Activated T-cell treated with anti-CD3 and anti-CD28 coated beads, Interleukin-2, amount 50 U/mL, for 72 hours (primary cell): ENCODE measurements at places on chromosomes 5 and 9.

DNA sequence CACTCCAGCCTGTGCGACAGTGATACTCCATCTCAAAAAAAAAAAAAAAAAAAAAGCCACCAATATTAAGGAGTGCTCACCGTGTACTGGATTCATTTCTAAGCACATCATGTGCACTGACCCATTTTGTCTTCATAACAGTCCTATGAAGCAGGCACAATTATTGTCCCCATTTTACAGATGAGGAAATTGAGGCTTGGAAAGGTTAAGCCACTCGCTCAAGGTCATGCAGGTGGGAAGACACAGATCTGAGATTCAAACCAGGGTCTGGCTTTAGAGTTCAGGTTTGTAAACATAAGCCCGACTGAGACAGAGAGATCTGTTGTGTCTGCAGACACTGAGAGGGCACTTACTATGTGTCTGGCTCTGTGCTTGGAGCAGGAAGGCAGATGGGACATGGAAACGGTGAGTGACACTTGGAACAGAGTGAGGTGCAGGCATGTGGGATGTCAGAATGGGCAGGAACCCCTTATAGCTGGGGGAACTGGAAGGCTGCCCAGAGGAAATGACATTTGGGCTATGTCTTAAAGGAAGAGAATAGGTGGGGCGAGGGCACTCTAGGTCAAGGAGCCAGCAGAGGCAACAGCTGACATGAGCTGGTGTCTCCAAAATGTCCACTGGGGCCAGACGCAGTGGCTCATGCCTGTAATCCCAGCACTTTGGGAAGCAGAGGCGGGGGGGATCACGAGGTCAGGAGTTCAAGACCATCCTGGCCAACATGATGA, 69.9 kb downstream of the STK10 start:
- no peak for DNase-seq

GRCh38 chr9:77016526-77017504, 2.6 kb upstream of the FOXB2 start:
- DNase-seq = no peak

DNA sequence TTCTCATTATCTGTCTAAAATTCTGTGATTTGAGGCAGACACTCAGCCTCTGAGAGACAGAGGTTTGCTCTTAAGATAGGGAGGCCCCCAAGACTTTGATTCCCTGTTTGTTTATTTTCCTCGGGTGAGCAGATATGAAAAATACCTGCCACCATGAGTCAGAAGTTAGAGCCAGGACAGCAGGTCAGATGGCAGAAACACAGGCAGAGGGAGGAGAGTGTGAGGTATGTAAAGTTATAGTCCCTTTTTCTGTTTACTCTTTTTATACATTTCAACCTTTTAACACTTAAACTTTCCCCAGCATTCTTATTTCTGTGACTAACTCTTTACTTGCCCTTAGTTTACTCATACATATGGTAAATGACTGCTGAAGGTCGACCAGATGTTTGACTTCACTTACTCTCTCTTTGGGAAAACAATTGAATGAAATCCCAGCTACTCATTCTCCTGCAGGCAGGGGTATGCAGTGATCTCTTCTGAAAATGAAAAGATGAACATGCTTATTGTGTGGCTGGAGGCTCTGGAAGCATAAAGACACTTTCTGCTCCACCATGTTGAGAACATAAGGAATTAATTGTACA, 383.8 kb downstream of the NTRK2 start:
- DNase-seq = no peak

DNA sequence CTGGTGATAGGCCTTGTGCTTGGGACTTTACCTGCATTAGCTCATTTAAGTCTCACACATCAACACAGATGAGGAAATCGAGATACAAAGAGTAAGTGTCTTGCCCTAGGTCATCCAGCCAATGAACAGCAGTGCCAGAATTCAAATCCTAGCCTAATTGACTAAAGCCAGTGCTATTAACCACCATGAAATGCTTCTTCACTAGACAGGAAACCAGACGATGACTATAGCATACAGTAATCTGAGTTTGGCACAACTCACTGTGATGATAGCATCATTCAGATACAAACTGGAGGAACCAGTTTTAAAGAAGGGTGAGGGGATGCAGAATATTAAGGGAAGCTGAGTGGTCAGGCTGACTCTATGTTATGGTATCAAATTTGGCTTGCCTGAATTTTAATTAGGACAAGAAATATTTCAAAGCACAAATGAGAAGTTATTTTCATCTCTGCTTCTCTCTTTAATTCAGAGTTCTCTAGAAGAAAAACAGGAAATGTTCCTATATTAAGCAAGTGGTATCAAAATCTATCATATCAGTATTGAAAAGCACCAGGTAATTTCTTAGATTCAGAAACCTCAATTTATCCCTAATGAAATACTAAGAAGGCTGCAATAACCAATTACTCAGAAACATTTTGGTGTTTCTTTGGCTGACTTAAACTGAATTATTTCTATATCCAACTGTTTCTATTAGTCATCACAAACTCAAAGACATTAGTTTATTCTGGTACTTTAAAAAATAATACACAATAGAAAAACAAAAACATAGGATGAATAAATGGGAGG, 147.0 kb upstream of the RASA1 start:
- peak; percentile 24 for DNase-seq

DNA sequence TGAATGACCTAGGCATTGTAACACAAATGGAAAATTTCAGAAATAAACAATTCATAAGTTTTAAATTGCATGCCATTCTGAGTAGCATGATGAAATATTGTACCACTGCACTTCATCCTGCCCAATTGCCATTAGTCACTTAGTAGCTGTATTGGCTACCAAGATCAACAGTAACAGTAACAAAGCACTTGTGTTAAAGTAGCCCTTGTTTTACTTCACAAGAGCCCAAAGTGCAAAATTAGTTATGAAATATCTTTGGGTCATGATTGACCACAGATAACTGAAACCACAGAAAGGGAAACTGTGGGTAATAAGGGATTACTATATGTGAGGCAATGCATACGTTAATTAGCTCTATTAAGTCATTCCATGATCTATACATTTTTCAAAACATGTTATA, 33.3 kb upstream of the RORB start:
- no peak for DNase-seq

- DNase-seq = no peak
These were observed 163.7 kb upstream of the KIF2A start for GRCh38 chr5:62142351-62142750.

DNA sequence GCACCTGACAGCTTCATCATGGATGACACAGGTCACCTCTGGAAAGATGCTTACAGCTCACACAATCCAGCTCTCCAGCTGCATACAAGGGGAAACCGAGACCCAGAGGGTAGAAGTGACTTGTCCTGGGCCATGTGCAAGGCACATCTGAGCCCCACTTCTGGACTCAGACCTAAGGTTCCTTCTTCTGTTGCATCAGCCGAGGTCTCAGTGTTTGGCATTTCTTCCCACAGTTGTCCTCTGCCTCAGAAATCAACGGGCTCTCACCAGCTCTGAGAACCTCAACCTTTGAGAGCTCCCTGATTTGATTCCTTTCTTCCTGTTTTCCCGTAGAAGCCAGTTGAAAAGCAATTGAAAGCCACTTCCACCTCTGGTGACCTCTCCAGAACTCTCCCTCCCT, 38.7 kb upstream of the COL15A1 start:
- no peak for DNase-seq

GRCh38 chr5:142063878-142064331, 44.7 kb upstream of the NDFIP1 start:
- peak; percentile 51 for DNase-seq

GRCh38 chr9:17509151-17509550, 69.7 kb upstream of the SH3GL2 start:
- no peak for DNase-seq

DNA sequence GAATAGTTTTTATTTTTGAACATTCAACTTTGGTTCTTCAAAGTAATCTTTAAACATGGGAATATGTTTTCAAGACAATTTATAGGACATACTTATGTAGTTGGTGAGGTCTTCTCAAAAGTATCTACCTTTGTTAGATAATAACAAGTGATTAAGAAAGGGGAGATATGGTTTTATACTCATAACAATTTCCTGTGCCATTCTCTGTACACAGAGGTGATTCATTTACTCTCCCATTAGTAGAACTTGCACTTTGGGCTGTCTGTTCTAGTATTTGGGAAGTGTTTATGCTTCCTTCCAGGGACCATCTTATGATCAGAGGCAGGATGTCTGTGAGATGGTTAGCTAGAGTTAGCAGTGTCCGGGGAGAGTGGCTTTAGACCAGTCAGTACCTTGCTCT, 15.2 kb downstream of the LSM11 start:
- no peak for DNase-seq

GRCh38 chr5:36357391-36357975, 55.8 kb upstream of the RANBP3L start:
- no peak for DNase-seq

DNA sequence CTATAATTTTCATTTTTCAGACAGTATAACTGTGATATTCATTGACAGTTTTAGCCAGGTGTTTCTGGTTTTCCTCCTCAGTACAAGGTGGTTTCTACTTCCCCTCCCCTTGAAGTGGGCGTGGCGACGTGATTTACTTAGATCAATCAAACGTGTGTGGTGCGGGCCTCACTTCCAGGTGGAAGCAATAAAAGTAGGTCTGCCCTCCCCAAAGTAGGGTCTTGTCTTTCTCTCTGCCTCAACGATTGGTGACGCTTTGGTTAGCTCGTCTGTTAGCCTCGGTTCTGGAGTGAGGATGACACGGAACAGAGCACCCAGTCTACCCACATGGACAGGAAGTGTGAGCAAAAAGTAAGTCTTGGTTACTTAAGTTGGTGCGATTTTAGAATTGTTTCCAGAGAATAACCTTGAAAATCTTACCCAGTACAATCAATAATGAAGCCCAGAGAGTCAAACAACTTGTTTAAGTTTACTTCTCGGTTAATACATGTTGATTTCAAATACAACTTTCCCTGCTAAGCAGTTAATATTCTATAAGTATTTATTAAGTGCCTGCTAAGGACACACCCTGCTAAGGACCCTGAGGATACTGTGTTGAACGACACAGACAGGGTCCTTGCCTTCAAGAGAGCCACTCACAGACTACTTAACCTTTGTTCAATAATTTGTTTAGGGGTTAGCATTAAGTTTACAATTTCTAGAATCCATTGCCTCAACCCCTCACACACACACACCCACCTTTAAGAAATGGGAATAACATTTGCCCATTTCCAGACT, 48.4 kb downstream of the COX7C start:
- peak; percentile 17 for DNase-seq

DNA sequence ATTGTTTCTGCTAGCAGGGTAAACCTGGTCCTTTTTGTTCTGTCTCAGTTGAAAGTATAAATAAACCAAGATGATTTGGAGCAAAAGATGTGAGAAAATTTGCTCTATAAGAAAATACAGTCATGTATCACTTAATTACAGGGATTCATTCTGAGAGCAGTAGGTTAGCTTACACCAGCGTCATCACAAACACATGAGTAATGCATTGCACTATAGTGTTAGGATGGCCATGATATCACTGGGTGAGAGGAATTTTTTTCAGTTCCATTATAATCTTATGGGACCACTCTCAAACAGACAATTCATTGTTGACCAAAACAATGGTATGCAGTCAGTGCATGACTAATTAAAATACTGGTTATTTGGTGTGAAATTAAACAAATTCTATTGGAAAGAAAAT, 430.9 kb downstream of the CHSY3 start:
- no peak for DNase-seq

DNA sequence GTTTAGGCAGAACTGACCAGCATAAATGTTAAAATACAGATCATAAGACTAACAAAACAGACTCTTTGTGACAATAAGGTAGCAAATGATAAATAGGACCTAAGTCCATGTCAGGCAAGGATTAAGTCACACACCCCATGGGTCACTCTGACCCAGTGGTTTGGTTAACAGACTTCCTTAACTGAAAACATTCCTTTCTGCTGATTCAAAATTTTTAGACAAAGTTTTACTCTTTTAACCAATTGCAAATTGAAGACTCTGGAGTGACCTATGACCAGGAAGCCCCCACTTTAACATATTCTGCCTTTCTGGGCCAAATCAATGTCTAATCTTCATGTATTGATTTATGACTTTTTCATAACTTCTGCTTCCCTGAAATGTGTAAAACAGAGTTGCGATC, 4.9 kb upstream of the NXNL2 start:
- no peak for DNase-seq

- DNase-seq = no peak
These were observed 154.6 kb downstream of the FSTL4 start for GRCh38 chr5:133457439-133458355.

GRCh38 chr5:124662181-124662781, 84.2 kb downstream of the ZNF608 start:
- DNase-seq = no peak

DNA sequence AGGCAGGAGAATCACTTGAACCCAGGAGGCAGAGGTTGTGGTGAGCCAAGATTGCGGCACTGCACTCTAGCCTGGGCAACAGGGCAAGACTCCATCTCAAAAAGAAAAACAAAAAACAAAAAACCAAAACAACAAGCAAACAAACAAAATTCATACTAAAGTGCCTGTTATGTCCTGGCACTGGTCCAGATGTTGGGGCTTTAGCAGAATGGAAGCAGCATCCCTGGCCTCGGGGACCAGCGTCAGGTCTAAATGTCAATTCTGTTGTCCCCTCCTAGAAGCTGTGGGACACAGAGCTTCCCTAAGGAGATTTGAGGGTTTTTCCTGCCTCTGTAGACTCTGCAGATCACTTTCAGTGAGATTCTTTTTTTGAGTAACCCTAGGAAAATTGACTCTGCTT, 26.2 kb downstream of the PPARGC1B start:
- DNase-seq = no peak

DNA sequence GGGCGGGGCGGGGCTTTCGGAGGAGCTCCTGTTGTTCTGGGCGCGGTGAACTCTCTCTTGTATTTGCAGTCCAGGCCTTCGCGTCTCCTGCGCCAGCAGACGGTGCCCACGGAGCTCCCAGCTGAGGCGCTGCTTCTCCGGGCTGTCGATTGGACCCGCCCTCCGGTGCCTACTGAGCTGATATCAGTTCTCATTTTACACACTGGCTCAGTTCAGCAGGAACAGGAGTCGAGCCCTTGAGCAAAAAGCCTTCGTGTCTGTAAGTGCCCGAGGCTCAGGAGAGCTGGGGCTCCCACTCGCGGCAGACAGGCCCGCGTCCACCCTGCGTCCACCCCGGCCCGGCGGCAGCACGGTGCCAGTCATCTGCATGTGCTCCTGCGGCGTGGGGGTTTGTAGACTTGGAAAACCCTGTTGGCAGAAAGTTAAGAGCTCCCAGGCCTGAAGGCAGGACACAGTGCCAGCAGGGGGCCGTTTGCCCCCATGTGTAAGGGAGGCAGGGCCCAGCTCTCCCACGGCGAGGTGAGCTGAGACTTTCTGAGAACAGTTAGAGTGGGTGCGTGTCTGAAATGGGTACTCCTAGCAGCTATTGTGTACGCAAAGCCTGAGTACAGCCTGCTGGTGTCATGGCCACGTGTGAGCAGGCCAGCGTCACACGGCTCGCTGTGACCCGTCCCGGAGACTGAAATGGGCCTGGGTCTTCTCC, 231.5 kb downstream of the FANCC start:
- DNase-seq = no peak

DNA sequence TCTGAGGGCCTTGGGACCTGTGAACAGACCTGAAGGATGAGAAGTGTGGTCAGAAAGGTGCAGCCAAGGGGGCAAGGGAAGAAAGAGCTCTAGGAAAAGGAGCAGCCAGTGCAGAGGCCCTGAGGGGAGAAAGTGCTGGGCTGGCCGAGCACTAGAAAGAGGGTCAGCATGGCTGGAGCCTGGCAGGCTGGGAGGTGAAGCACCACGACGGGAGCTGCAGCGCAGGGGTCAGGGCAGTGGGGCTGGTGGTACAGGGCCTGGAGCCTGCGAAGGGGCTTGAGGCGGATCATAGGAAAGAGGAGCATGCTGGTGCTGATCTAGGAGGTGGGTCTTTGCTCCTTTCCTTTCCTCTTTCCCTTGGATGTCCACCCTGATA, 9.1 kb upstream of the SYNPO start:
- no peak for DNase-seq
